ENCODE measurements at places on chromosomes 3 and 15.
A peak's percentile ranks its signal among the peaks of the same experiment; 100 is the strongest.

DNA sequence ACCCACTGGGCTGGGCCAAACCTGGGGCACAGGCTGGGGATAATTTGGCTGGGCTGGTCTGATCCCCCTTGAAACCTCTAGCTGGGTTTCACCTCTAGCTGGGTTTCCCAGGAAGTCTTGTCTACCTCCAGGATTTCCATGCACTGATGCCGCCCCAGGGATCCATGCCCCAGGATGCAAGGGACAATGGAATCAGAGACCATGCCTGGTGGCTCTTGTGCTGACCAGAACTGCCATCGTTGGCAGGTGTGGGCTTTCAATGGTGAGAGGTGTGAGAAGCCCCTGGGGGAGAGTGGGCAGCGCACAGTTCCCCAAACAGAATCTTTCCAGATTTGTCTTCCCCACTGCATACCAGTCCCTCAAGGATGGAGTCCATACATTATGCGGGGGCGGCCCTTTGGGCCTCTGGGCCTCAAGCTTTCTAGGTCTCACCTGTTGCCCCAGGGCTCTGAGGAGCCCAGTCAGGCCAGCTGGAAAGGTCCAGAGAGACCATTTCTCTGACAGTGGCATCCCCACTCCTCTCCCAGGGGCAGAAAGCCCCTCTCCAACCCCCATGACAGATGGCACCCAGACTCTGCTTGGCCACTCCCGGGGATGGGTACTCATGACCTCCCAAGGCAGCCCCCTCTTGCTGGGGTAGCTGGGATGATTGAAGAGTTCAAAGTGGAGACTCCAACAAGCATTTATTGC is 35.4 kb downstream of the EPHB3 start:
- no peak for DNase-seq

GRCh38 chr15:66291816-66292570 is 1.4 kb upstream of the DIS3L start:
- no peak for DNase-seq

DNA sequence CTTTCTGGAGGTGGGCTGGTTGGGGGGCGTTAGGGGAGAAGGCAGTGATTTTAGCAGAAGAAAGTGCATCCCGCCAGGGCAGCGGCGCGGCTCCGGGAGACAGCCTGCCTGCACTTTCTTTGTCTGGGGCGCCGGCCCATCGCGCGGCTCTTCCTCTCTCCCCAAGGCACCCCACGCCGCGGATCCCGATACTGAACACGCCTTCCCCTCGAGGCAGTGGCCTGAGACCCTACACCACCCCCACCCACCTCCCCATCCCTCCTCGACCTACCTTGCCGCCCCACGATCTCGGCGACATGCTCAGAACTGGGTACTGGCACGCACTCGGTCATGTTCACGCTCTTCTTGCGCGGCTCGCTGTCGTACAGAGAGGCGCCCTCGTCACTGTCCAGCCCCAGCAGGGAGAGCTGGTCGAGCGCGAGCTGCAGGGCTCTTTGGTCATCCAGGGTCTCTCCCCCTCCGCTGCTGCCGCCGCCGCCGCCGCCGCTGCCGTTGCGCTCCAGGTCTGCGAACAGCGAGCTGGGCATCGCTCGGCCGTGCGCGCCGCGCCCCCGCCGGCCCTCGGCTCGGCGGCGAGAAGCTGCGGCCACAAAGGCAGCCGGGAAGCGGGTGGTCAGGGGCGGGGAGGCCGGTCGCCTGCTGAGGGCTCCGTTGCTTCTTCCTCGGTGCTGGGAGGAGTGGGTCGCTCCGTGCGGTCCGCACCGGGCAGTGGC is 483 bp downstream of the MEX3B start:
- DNase-seq = no peak

GRCh38 chr15:52139599-52140462 is 27.3 kb upstream of the BCL2L10 start:
- peak; percentile 79 for DNase-seq

DNA sequence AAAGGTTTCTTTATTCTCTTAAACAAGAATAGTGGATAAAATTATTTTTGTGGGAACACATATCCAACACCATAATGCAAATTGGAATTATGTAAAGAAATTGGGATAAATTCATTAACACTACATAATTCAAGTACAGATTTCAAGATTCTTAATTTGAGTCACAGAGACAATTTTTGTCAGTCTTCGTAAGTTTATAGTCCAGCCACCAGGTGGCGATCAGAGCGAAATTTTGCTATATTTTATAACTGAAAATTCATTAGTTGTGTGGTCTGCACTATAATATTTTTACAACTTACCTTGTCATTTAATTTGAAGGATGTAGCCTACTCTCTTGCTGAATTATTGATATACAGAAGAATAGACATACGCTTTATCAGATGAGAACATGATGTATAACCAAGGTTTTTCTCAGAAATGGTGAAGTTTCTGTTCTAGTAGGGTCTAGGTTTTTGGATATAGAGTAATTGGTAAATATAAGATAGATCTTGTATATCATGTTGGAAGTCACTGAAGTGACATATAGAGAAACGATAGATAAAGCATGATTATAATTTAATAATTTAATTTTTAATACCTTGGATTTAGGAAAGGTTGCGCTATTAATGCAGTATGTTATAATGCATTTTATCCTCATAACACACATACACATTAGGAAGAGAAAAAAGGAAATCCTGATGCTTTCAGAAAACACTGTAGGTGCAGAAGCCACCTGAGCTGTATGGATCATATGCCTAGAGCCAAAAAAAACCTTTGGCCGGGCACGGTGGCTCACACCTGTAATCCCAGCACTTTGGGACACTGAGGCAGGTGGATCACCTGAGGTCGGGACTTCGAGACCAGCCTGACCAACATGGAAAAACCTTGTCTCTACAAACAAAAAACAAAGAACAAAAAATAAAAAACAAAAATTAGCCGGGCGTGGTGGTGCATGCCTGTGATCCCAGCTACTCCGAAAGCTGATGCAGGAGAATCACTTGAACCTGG is 31.7 kb downstream of the PLSCR4 start:
- peak; percentile 28 for DNase-seq

DNA sequence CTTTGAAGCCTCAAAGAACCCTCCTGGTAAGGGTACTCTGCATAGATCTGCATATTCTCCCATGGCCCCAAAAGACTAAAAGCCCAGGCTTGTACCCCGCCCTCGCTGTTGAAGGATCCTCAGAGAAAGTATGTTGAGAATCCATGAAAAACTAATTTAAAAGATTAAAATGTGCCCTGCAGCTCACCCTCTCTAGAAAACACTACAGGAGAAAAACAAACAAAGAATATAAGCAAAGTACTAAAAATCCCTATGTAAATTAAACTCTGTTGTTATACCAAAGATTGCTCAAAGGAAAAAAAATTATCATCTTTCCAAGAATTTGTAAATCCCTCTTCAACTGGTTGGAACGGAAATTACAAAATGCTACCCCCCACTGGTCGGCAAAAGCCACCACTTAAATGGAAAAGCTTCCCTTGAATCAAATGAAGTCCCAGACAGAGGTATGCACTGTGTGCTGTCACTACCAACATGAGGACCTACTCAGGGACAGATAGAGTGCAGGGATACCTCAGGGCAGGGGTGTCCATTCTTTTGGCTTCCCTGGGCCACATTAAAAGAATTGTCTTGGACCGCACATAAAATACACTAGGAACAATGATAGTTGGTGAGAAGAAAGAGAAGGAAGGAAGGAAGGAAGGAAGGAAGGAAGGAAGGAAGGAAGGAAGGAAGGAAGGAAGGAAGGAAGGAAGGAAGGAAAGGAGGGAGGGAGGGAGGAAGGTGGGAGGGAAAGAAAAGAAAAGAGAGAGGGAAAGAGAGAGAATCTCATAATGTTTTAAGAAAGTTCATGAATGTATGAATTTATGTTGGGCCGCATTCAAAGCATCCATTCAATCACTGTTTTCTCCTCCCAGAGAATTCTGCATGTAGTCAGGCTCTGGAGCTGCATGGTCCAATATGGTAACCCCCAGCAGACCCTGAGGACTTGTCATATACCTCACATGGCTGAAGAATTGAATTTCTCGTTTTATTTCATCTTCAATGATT is 88.1 kb downstream of the MAGI1 start:
- no peak for DNase-seq

GRCh38 chr3:185778094-185778493 is 46.7 kb downstream of the IGF2BP2 start:
- no peak for DNase-seq

- no peak for DNase-seq
Measured at GRCh38 chr3:46979958-46980497, 562 bp downstream of the NBEAL2 start.

DNA sequence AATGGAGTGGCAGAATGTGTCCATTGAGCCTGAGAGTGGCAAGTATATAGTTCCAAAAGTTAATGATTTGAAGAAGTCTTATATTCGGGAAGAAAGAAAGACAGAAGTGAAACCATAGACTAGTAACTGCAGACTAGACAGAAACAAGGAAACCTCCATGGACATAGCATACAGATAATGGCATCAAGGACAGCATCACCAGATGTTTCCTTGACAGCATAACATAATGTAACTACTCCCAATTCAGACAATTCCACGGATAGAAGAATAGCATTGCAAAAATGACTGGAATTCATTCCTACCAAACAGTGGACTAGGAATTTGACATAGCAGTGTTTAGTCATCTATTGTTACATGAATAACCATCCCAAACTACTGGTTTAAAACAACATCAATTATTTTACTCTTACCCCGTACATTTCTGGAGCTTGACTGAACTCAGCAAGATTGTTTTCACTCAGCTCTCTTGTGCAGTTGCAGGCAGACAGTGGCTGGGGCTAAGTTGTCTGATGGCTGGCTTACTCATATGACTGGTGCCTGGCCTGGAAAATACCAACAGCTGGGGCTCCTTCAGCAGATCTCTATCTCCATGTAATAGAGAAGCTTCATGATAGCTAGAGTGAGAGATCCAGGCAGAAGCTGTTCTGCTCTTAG is 109.7 kb upstream of the GADL1 start:
- no peak for DNase-seq

DNA sequence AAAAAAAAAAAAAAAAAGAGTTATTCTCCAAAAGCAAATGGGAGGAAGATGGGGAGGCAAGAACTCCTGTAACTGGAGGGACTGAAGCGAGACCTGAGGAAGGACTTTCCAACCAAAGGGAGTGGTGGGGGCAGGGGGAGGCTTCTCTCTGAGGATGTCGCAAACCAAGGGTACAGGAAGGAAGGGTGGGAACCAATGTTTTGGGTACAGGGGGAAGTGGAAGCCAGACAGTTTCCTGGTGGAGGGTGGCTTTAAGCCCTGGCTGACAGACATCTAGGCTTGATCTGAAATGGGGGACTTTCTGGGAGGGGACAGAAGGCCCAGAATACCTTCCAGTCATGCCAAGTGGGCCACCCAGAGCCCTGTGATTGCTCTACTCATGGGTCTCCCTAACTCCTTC is 27.0 kb downstream of the VIPR1 start:
- DNase-seq = no peak

DNA sequence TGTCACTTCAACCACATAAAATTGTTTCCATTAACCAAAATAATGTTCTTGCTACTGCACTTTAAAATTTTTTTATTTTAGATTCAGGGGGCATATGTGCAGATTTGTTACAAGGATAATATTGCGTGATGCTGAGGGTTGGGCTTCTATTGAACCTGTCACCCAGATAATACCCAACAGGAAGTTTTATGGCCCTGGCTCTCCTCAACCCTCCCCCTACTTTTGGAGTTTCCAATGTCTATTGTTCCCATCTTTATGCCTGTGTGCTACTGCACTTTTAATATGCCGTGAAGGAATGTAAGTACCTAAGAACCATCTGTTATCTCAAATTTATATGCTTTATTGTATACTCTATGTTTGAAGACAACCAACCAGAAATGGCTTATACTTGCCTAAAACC is 42.0 kb upstream of the IMPG2 start:
- DNase-seq = no peak

DNA sequence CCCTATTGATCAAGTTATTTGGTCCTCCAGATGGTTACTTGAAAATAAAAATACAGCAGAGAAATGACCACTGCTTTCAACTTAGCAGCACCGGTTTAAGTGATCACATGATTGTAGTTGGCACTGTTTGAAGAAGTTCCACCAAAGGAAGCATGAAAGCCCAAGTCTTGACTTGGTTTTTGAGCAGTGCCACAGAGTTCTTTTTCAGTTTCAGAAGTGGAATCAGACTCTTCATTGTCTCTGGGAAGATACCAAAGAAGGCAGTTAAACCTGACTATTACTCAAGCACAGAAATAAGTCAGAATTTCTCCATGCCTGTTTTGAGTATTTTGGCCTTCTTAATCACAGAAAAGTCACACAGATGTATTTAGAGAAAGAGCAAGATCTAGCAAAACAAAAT is 66.7 kb downstream of the BBX start:
- DNase-seq = peak; percentile 48

DNA sequence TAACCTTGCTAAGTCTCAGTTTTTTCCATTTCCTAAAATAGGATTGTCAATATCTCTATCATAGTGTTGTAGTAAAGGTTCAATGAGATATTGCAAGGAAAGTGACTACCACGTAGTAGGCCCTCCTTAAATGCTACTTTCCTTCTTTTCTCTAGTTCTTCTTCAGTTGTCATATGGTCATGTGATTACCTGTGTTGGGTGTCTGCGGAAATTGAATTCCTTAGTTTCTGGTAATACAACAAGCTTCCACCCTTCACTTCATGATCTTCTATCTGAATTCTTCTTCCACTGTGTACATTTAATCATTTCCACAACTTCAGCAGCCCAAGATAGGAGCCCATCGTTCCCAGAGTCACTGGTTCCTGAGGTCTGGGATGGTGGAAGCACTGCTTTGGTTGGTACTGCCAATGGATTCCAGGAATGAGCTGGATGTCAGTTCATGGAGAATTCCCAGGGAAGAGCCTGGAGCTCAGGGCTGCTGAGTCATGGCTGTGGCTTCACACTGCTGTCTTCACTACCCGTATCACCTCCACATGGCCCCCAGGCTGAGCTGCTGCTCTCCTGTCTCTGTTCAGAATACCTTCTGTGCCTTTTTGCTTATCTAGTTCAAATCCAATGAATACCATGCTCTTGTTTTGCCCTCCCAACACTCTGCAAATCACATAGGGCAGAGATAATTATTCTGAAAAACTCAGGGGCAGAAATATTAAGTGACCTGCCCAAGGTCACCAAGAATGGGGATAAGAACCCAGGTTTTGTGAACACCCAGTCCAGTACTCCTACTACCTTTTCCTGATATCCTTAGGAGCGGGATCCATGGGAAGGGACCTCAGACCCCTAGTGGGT is 98.6 kb downstream of the RPL39L start:
- DNase-seq = no peak

DNA sequence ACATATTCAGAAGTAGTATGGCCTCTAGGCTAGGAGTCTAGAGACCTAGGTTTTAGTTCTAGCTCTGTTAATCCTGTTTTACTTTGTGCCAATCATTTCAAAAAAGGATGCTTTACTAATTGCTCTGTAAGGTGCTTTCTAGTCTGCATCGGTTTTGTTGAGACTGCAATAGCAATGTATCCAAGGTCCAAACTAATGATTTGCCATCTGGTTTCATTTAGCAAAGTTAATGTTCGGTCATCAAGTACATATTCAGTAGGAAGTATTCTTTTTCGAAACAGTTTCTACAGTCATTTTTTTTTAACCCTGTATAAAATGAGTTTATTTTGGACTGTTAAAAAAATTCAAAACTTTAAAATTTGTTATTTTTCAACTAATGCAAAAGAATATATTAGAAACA is 2.0 kb upstream of the GALK2 start:
- no peak for DNase-seq

Measured in activated CD4-positive, alpha-beta T cell treated with anti-CD3 and anti-CD28 coated beads, Interleukin-2, Interleukin-4, amounts not matched to agents 100 ng/mL and 50 ng/mL, durations not matched to agents 16 hours and 8 hours (primary cell).